Renal cortical epithelial cell (primary cell): ENCODE measurements at places on chromosomes 3 and 15.

GRCh38 chr15:75468913-75469598, 17.6 kb upstream of the SIN3A start:
- peak; percentile 50 for DNase-seq

GRCh38 chr3:118859950-118860349, 174.7 kb downstream of the IGSF11 start:
- no peak for DNase-seq

GRCh38 chr15:64013179-64014062, 32.9 kb downstream of the DAPK2 start:
- DNase-seq = peak; percentile 58

GRCh38 chr3:93983408-93983807, 3.5 kb downstream of the ARL13B start:
- DNase-seq = no peak

GRCh38 chr15:76951220-76951619, 19.7 kb downstream of the RCN2 start:
- DNase-seq = no peak

GRCh38 chr3:196563721-196564225, 4.6 kb downstream of the WDR53 start:
- peak; percentile 58 for DNase-seq

- peak; percentile 73 for DNase-seq
These were observed 38.5 kb upstream of the LIPC start for GRCh38 chr15:58393241-58393662.

- no peak for DNase-seq
These were observed 48.0 kb downstream of the TPRA1 start for GRCh38 chr3:127542441-127542952.

DNA sequence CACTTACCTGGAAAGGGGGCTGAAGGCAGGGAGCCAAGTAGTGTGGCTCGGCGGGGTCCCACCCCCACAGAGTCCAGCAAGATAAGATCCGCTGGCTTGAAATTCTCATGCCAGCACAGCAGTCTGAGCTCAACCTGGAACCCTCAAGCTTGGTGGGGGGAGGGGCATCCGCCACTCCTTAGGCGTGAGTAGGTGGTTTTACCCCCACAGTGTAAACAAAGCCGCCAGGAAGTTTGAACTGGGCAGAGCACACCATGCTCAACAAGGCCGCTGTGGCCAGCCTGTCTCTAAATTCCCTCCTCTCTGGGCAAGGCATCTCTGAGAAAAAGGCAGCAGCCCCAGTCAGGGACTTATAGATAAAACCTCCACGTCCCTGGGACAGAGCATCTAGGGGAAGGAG, 156.3 kb downstream of the KBTBD8 start:
- no peak for DNase-seq

GRCh38 chr3:143736205-143736997, 111.9 kb downstream of the SLC9A9 start:
- DNase-seq = peak; percentile 84
